ENCODE measurements at places on chromosomes 11 and 22.

DNA sequence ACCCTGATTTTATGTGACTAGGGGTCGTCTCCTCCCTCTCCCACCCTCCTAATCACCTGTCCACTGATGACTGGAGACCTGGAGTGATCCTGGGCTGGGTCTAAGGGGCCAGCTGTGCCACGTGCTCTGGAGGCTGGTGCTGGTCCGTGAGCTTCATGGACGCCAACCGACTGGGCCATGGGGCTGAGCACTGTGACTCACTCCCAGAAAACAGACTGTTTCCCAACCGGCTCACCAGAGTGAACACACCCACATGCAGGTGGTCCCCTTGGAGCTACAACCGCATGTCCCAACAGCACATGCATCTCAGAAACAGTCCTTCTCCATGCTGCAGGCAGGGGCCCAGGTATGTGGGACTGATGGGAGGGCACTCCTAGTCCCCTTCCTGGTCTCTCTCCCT is 14.0 kb upstream of the LMO1 start:
- DNase-seq: peak; percentile 39

GRCh38 chr11:58564231-58564630 is 11.4 kb downstream of the LPXN start:
- no peak for DNase-seq

GRCh38 chr11:43736502-43737200 is 56.1 kb downstream of the HSD17B12 start:
- DNase-seq: no peak

DNA sequence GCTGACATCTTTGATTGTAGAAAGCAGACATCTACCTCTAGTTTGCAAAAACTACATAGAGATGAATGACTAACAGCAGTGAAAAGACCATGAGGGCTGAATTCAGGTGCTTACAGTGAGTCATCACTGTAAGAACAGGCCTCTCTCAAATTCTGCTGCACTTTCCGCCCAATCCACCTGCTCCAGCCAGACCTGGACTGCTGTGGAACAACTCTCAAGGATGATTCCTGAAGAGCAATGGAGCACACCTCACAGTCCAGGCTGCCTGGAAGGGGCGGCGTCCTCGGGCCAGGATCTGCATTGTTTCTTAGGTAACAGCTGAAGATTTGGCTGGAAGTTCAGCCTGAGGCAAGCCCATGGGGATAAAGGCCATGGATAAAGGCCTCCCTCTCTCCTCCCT is 15.1 kb downstream of the APOL2 start:
- no peak for DNase-seq

DNA sequence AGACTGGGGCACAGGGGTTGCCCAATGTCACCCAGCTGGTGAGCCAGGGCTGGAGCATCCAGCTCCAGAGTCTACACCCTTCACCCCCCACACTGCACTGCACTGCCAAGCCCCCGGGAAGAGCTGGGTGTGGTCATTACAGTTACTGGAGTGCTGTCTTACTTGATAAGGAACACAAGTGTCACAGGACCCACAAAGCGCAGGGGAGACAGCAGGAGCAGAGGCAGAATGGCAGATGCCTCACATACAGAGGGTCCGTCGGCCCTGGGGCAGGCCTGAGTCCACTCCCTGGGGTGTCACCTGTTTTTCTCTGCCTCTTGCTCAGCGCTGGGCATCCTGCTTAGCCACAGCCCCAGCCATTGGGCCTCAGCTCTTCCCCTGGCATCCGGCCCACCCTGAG is 7.7 kb downstream of the IL2RB start:
- DNase-seq: no peak

DNA sequence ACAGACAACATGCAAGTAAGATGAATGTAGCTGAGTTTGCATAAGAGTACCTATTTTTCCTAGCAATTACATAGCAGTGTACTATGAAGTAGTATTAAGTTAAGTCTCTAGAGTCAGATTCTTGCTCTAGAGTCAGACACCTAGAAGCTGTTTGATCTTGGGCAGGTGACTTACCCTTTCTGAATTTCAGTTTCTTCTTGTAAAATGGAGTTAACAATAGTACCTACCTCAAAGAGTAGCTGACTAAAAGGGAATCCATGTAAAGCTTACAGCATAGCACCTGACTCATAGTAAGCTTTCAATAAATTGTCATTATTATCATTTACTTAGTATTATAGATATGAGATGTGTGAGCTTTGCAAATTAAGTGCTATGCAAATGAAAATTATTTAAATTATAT is 47.8 kb upstream of the PTPRJ start:
- DNase-seq: no peak

DNA sequence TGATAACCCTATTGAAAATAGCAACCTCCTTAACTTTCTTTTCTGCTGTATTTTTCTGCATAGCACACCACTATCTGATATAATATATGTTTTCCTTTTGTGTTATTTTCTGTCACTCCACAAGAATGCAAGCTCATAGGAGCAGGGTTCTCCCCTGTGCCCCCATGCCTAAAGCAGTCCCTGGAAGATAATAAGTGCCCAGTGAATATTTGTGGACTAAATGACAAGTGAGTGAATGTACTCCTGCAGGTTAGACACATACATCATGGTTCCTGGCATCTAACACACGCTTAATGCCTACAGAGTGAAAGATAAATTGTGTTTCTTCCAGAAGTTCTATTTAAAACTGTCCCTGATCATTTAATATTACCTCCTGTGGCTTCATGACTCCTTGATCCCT is 23.9 kb upstream of the OR9Q2 start:
- no peak for DNase-seq

GRCh38 chr11:62514151-62514550 is 32.5 kb downstream of the AHNAK start:
- DNase-seq: no peak

- DNase-seq: no peak
Observed at GRCh38 chr11:131353766-131354165, 16.6 kb upstream of the NTM start.

DNA sequence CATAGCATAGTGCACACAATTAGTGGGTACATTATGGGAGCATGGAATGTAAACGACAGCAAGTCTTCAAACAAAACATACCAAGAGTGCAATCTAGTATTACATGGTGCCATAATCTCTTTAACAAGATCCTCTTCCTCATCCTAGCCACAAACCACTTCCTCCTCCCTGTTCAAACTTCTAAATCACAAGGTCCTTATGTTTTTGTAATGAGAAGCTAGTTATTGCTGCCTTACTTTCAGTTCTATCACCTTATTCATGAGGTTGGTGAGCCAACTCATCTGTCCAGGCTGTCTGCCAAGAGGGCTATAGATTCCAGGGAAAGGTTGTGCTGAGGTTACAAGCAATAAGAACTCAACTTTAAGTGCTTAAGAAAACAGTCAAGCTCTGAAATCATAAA is 195.4 kb upstream of the ARHGAP20 start:
- DNase-seq: no peak

DNA sequence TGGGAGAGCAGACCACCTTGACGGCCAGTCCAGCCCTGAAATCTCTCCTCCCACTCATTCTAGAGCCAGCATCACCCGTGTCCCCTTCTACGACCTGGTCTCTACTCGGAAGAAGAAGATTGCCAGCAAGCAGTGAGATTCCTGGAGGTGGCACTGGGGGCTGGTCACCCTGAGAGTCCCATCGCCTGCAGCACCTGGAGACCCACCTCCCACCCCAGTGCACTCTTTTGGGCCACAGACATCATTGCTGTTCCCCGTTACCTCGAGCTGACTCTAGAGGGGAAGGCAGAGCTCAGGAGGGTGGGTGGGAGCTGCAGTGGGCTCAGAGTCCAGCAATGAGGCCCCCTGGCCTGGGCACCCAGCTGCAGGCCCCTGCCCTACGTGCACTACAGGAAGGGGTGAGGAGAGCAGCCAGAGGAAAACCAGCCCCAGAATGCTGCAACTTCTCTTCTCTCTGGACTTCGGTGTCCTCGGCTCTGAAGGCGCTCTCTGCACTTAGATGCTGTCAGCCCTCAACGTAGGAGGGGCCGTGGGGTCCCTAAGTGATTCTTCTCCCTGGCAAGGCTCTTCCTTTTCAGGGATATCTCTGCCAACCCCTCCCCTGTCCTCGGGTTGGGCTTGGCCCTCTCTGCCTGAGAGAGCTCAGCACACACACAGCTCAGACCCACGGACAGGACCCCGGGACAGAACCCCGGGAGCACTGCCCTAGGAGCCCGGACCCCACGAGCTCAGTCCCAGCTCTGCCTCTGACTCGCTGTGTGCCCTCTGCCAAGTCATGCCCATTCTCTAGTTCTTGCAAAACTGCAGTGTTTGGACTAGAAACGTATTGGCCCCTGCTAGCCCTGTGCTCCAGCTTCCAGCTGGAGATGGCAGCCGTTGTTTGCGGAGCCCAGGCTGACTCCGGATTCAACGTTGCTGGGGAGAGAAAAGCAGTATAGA is 31.3 kb downstream of the CYTH4 start:
- DNase-seq: no peak

All from tibial artery (tissue), 4 donors.